Cardiac fibroblast (primary cell): ENCODE measurements at places on chromosomes 3 and 15.

DNA sequence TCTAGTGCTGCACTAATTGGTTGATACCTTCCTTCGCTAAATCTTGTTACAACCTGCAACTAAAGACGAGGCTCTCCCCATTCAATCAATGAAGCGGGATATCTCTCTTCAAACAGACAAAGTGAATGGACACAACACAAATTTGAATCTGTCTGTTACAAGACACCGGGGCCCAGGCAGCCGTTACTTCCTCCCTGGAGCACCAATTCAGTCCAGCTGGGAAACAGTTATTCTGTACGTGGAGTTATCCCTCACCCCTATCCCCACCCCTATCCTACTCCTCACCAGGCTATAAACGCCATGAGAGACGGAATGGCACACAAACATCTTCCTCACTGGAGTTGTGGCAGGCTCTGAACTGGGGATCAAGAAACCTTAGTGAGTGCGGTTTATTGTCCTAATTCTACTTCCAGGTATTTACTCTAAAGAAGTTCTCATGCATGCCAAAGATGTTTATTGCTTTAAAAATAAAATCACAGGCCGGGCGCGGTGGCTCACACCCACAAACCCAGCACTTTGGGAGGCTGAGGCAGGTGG is 181.8 kb downstream of the FOXP1 start:
- no peak for DNase-seq

DNA sequence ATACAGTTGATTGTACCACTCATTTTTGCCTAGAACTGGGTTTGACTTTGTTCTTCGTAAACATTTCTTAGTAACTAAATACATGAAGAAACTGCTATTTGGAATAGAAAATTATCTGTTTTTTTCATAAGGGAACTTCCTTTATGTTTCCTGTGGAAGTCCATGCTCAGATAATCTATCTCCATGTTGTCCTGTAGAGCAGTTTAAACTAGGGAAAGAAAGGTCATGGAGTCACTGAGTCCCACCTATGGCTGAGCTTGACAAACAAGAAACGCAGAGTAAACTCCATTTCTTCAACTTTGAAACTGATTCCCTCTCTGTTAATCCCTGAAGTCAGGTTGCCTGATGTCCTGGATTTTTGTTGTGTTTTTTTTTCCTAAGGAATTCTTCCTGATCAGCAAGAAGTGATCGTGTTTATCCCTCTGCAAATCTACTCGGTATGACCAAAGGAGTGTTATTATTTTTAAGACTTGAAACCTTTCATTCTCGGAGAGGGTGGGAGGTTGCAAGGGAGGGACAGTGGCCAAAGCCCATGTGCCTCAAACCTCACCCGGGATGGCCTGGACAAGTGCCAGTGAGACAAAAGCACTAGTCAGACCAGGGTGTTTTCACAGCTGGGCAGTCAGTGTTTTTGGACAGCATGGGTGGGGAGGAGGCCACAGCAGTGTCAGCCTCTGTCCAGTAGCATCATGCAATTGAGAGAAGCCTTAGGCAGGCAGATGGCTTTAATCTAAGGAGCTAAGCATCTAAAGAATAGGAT is 129.8 kb upstream of the PHLDB2 start:
- DNase-seq, result peak; percentile 75

DNA sequence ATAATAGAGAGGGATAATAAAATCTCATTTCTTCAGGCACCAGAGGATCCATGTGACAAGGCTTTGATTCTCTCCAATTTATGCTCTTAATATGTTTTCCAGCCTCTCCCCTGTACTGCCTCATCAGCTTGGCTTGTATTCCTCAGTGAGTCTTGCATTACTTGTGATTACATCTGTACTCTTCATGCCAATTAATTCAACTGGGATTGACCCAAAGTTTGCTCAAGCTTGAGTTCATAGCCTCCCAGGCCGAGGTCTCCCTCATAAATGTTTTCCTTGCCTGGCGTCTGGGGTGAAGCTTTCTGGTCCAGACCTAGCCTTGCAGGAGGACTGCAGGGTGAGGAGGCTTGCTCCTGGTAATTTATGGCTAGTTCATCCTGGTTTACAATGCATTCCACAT is 146.9 kb downstream of the CHST2 start:
- peak; percentile 35 for DNase-seq

DNA sequence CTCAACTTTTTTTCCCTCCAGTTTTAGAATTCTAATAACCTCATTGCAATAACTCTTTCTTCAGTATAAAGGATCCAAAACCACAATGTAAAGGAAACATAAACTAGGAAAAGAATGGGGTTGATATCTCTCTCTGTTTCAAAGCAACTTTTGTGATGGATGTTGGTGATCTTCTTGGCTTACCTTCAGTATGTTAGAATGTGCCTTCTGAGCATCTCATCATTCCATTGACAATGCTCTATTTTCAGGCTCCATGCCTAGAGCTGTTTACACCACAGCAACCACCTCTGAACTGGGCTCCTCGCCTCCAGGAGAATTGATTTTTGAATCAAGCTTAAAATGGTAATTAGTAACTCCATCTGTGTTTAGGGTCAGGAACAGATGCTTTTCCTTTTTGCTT is 6.6 kb downstream of the NLGN1 start:
- no peak for DNase-seq

DNA sequence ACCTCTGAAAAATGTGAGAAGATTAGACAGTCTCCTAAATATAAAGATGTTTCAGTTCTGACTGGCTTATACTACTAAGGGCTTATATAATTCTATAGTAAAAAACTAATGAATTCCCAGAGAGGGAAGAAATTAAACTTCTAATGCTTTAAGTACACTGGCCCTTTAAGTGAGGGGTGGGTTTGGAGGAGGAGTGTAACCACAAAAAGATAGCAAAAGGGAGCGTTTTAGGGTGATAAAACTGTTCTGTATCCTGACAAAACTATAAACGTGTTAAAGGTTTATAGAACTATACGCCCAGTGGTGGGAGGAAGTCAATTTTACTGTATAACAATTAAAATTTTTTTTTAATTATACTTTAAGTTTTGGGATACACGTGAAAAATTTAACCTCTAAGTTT is 45.8 kb downstream of the CEP152 start:
- no peak for DNase-seq

DNA sequence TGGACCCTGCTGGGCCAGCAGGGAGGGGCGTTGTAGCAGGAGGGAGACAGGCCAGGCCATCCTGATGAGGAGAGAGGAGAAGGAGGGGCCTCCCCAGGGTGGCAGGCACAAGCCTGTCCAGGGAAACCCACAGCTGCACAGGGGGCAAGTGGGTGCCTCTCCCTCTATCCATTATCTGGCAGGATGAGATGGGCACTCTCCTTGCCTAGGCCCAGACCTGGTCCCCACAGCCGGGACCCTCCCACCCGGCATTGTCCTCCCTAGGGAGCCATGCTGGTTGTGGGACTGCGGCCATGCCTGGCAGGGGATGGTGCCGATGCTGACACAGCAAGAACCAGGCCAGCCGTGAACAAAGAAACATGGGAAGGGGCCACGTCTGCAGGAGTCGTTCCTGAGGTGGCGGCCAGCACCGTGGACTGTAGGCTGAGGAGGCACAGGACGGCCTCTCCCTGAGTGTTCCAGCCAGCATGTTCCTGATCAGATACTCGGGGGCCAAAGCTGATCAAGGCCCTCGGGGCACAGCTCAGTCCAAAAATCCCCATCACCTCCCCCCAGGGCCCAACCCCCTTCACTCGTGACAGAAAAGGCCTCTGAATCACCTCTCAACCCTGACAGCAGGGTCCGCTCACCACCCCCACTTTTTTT is 19.2 kb upstream of the CYP11A1 start:
- DNase-seq, result no peak

DNA sequence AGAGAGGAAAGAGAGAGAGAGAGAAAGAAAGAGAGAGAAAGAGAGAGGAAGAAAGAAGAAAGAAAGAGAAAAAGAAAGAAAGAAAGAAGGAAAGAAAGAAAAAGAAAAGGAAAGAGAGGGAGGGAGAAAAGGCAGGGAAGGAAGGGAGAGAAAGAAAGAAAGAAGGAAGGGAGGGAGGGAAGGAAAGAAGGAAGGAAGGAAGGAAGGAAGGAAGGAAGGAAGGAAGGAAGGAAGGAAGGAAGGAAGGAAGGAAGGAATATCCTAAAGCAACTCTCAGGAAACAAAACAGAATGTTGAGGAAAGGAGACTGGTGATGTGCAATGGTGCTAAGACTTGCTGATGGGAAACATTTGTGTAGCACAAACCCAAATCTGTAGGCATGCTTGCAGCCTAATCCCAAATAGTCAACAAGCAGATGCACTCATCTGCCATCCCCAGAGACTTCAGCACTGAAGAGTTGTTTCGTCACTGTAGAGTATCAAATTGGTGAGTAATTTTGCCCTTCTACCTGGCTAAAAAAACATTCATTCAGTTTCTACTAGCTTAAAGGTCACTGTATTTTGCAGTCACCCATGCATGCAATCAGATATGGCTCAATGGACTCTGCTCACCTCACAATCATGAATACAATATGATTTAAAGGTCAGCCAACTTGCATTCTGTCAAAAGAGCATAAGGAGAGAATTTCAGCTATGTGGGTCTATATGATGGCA is 480.3 kb downstream of the FGF12 start:
- no peak for DNase-seq

DNA sequence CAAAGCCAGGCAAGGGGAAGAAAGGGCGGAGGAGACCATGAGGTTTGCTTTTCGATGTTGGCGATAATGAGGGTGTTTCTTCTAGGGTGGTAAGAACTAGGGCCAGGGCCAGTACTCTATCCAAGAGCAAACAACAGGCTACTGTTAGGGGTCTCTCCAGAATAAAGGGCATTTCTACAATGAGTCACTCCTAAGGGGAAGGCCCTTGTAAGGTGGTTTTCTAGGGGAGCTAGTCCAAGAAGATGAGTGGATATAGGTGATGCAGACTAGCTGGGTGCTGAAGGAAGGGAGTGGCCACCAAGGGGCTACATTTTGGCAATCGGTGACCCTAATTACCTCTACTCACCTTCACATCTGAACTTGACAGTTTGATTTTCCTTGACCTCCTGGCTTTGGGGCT is 148.5 kb upstream of the HACD2 start:
- DNase-seq, result no peak

- DNase-seq, result peak; percentile 62
Measured at GRCh38 chr3:12239301-12239700, 49.6 kb upstream of the PPARG start.

DNA sequence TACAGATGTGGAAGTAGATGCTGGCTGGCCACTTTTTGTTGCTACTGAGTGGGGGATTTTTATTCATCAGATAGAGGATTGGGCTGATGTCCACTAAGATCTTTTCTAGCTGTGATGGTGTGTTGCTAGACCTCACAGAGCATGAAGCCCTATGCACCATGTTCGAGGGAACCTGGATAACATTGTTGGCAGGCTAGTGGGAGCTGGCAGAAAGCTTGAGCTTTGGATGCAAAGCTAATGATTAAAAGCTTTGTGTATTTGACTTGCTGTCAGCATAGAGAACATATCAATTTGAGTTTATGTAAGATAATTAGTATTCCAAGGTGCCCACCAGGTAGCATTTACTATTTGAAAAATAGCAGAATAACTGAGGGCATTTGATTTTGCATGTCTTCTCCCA is 59.1 kb downstream of the ST6GAL1 start:
- no peak for DNase-seq

- DNase-seq, result no peak
Measured at GRCh38 chr3:42844412-42844713, 31.3 kb downstream of the CYP8B1 start.

GRCh38 chr3:64209866-64210621 is 15.2 kb downstream of the PRICKLE2 start:
- peak; percentile 95 for DNase-seq

GRCh38 chr3:20055020-20055775 is 15.0 kb downstream of the KAT2B start:
- no peak for DNase-seq
